Stomach (tissue), 19 donors: ENCODE measurements at places on chromosomes 2 and 18. TPM values are rescaled to one million over a fixed set of nuclear protein-coding genes. Genes with fewer than 3 reads are reported as not detected.

Gene RGPD4
- polyA plus RNA-seq, result not detected

Gene SOCS6
- polyA plus RNA-seq, result 4.5 TPM

Gene KCNK3
- 1.8 TPM for polyA plus RNA-seq

Gene TCF23
- 0.03 TPM for polyA plus RNA-seq

Gene EIPR1
- polyA plus RNA-seq, result 10.4 TPM

Gene RMC1
- 29.2 TPM for polyA plus RNA-seq

Gene ASXL3
- polyA plus RNA-seq, result 0.28 TPM

Gene OTOS
- not detected for polyA plus RNA-seq

Gene CROCC2
- polyA plus RNA-seq, result 0.03 TPM

Gene EHBP1
- polyA plus RNA-seq, result 23.1 TPM

Gene ALPI
- polyA plus RNA-seq, result not detected

Gene TSPYL6
- not detected for polyA plus RNA-seq

Gene CDH19
- polyA plus RNA-seq, result 0.93 TPM

Gene C2orf80
- polyA plus RNA-seq, result not detected

Gene C2orf15
- 2.4 TPM for polyA plus RNA-seq

Gene C1GALT1C1L
- 0.63 TPM for polyA plus RNA-seq

Gene UGT1A9
- polyA plus RNA-seq, result not detected

Gene FAP
- polyA plus RNA-seq, result 1.1 TPM

Gene PLGLB2
- 1.5 TPM for polyA plus RNA-seq
